Cerebellar nuclear complex (tissue), 1 donor: ENCODE measurements at places on chromosomes 4 and X.

GRCh38 chr4:185903205-185903604 lies 91.2 kb upstream of the SORBS2 start:
- DNase-seq: no peak

GRCh38 chrX:23699636-23700194 lies 32.4 kb downstream of the PRDX4 start:
- DNase-seq: no peak

DNA sequence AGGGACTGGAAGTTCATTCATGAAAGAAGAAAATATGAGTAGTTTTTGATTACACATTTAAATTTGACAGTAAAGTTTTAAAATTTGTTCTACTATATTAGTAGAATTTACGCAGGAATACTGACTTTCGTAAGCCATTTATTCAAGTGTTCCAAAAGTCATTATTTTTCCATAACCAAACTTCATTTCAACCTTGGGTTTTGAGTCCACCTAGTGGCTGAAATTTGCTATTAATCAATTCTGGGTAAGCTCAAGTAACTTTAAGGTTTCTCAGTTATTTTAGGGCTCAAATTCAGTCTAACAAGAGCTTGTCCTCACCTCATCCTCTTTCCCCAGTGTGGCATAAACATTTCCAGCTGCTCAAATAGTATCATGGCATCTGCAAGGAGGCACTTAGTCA lies 175.4 kb downstream of the SH3BGRL start:
- DNase-seq: no peak

GRCh38 chrX:34144246-34144645 lies 12.1 kb upstream of the FAM47A start:
- DNase-seq: no peak

GRCh38 chr4:75736862-75737261 lies 12.5 kb downstream of the USO1 start:
- DNase-seq: no peak

DNA sequence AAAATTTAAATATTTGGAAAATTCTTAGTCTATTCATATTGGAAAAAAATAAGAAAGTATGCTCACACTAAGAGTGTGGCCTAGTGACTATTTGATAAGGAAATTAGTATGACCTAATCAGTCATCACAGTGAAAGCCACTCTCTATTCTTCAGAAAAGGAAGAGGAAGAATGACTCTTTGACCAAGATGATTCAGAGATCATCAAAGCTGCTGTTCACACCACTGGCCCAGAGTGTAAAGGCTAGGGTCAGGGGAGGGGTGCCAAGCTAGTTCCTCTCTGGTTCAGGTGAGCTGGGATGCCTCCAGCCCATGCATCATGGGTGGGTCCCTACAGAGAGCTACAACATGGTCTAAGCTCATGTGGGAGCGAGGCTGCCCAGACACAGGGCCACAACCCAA lies 396.9 kb upstream of the NDST3 start:
- DNase-seq: no peak

- DNase-seq: no peak
Observed at GRCh38 chrX:2870650-2871049, 41.9 kb downstream of the GYG2 start.
